ENCODE measurements at places on chromosomes 7 and 10. TPM values are rescaled to one million over a fixed set of nuclear protein-coding genes. Genes with fewer than 3 reads are reported as not detected.

TDRD1 gene
- total RNA-seq: under 0.01 TPM

GGCT gene
- 21.5 TPM for total RNA-seq

SPACDR gene
- total RNA-seq: 0.26 TPM

ADCK2 gene
- 15.8 TPM for total RNA-seq

CDC14C gene
- 0.22 TPM for total RNA-seq

FKBP9 gene
- 300 TPM for total RNA-seq

MYO1G gene
- total RNA-seq: under 0.01 TPM

GUSB gene
- 19.5 TPM for total RNA-seq

SGMS1 gene
- total RNA-seq: 73.4 TPM

ELFN1 gene
- total RNA-seq: 2.3 TPM

ASB4 gene
- not detected for total RNA-seq

PGAM1 gene
- total RNA-seq: 551 TPM

OPN4 gene
- total RNA-seq: not detected

CAV2 gene
- 47.6 TPM for total RNA-seq

Measured in articular chondrocyte of knee joint (primary cell).